ENCODE measurements at places on chromosomes 3 and 15.
A peak's percentile ranks its signal among the peaks of the same experiment; 100 is the strongest.

DNA sequence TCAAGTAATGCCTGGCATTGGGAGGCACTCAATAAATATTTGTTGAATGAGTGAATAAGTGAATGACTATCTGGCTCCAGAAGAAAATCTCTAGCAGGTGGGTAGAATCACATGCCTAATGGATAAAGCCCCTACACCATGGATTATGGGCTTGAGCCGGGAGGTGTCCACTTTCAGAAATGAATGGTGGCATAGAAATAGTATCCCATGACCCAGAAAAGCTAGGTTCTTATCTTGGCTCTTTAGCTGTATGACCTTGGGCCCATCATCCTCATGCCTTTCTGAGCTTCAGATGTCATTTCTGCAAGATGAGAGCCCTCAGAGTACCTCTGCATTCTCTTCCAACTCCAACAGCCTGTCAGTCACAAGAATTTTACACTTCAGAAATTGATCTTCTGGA is 37.3 kb upstream of the TNIK start:
- DNase-seq: no peak

DNA sequence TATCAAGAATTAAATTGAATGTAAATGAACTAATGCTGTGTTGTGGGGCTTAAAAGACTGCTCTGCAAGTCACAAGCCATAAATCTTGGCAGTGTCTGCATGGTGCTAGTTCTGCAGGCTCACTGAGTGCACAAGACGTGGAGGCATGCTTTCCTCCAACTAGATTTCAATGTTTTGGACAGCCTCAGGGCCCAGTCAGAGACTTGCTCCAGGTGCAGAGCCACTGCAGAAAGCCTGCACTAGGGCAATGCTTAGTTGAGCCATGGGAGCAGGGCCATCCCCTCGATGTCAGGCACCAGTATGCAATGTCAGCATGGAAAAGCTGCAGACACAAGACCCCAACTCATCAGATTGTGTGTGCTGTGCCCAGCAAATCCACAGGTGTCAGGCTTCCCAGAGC is 234.5 kb upstream of the CDIN1 start:
- no peak for DNase-seq

DNA sequence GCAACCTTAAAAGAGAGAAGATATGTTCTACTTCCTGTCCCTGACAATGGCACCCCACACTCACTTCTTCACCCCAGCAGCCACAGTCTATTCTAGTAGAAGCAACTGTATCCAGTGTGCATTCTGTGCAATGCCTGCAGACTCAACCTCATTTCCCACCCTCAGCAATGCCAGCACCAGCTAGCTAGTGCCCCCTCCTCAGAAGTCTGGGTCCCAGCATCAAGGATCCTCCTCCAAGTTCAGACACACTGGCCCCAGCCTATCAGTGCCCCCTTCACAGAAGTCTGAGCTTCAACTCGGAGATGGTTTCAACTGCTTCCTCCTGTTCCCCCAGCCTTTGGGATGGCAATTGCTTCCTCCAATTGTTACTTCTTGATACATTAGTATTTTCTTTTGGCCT is 268.3 kb downstream of the MEX3B start:
- DNase-seq: no peak

DNA sequence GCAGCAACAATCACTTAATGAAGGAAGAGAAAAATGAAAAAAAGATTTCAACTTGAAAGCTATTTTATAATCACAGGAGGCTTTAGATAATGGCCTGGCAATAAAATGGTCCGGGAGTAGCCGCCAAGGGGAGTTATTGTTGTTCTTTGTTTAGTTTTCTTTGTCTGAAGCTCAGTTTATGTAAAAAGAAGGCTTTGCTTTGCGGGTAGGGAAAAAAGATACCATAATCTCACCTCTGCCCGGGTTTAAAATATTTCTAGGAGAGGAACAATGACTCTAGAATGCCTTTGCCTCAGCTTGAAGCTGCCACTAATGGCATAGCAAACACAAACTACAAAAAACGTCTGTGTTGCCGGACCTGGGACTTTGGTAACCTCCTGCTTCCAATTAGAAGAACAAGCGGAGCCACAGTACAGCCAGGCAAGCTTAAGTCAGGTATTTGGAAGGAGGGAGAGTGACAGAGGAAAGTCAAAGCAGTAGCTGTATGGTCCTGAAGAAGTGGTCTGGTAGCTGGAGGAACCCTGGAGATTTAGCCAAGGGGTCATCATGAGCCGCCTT is 764.5 kb downstream of the TUSC7 start:
- no peak for DNase-seq

- DNase-seq: no peak
These were observed 210.0 kb upstream of the TRIM42 start for GRCh38 chr3:140467796-140468315.

GRCh38 chr3:15315003-15315402 is 17.4 kb downstream of the SH3BP5 start:
- no peak for DNase-seq

DNA sequence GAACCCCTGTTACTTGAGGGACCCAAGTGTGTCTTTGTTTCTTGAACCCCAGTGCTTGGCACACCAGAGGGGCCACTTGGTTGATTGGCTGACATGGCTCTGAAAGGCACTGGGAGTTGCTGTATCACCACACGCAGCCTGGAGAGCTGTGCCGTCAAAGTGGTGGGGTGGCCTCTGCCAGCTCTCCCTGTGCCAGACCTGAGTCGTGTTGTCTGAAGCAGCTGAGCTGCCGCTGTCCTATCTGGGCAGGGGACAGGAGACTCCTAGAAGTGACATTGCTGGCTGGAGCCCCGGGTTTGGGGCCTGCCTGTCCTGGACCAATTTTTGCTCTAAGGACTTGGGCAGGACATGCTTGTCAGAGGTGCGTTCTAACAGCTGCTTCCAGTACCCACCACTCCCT is 5.5 kb upstream of the SNX22 start:
- DNase-seq: no peak

GRCh38 chr3:146065573-146066006 is 95.4 kb downstream of the PLOD2 start:
- DNase-seq: no peak

DNA sequence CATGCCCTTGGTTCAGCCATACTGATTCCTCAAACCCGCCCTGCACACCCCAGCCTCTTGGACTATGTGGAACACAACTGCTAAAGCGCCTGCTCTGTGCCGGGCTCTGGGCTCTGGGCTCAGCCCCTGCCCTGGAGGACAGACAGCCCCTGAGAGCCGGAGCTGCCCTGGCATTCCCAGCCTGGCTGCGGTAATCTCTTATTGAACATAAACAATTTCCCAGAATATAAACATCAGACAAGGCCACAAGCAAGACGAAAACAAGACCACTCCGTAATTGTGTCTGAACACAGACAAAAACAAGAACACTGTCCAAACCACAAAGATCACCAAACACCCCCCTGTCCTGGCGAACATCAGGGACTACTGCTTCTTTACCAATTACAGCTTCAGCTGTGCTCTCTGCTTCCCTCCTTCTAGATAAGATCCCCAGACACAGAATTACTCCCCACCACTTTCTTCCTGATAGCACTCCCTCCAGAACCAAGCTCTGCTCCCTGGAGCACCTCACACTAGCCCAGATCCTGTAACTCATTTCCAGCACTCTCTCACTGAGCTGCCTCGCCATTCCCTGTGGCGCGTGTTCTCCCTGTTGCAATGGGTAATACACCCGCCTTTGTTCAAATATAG is 57.1 kb upstream of the TLE3 start:
- no peak for DNase-seq

- DNase-seq: no peak
These were observed 7.6 kb downstream of the KY start for GRCh38 chr3:134643150-134643675.

- DNase-seq: no peak
These were observed 929.5 kb upstream of the ALCAM start for GRCh38 chr3:104437131-104437750.

- no peak for DNase-seq
These were observed 25.6 kb downstream of the ACAN start for GRCh38 chr15:88828791-88829190.

DNA sequence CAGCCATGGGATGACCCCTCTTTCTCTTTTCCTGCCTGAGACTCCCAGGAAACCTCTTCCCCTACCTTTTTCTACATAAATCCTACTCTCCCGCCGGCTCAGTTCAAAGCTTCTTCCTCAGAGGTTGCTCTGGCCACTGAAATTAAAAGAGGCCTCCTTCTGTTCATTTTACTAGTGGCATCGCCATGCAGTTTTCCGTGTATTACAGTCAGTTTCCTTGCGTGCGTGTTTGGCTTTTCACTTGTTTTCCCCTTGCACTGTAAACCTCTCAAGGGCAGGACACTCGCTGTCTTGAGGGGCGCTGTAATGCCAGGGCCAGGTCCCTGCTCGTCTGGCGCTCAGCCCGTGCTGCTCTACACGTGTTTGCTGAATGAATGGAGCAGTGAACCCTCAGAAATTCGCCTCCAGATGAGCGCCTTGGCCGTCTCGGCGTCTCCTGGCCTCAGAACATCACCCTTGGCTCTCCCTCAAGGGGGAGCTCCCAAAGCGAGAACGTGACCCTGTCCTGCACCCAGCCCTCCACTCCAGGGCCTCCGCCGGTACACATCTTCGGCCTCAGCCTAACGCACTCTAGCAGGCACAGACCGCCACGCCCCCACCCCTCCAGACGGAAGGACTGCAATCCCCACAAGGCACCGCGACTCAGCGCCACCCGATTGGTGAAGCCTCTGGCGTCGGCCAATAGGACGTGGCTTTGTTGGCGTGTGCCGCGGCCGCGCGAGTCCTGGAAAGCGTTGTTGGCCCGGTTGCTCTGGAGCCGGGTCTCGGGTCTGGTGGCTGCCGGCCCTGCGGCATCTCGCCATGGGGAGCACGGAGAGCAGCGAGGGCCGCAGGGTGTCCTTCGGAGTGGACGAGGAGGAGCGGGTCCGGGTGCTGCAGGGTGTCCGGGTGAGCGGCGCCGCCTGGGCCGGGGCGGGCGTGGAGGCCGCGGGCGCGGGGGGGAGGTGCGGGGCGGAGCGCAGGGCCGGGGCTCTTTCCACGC is at the start of gene CHCHD6:
TSS of gene CHCHD6 (plus strand) at position 729 of the 982 bp plus-strand sequence. CDS start at position 802, 73 bp downstream.
- peak; percentile 93 for DNase-seq

- DNase-seq: no peak
These were observed 52.9 kb downstream of the PGBD4 start for GRCh38 chr15:34154725-34155204.

GRCh38 chr3:45499529-45499928 is 95.0 kb upstream of the LIMD1 start:
- no peak for DNase-seq

GRCh38 chr3:126456766-126457388 is 18.8 kb downstream of the ZXDC start:
- no peak for DNase-seq

- no peak for DNase-seq
These were observed 4.6 kb upstream of the SAMMSON start for GRCh38 chr3:69994919-69995318.

DNA sequence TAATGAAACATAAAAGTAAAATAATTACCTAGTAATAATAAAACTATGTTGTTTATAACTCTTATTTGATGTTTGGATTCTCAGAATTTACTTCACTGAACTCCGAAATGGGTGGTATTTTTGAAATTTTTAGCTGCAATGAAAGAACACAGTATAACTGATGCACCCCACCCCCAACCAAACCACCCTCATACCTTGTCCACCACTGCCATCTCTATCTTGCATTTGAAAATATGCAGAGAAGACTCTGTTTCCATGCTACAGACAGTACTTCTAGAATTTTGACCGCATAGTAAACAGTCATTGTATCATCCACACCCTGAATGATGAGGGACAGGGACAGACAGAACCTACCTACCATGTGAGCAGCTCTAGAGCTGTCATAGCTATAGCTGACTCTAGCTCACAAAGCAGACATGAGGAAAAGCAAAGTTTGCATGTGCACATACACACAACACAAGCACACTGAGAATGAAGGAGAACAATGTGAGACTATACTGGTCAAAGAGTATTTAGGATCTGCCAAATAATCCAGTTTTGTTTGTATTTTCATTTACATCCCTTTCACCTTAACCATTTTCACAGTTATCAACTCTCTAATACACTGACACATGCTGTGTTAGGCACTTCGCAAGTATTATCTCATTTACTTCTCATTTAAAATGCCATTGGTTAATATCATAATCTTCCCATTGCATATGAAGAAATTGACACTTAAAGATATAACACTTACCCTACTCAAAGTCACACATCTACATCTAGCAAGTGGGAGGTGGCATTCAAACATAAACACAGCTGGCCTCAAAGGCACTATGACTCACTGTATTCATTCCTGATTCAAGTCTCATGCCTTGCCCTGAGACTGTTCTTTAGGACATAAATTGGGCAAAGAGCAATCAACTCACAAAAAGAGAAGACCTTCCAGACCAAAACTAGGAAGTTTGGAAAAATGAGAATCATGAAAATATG is 1014.7 kb upstream of the CFAP20DC start:
- no peak for DNase-seq

- no peak for DNase-seq
These were observed 67.6 kb downstream of the IGF1R start for GRCh38 chr15:98715890-98716443.

DNA sequence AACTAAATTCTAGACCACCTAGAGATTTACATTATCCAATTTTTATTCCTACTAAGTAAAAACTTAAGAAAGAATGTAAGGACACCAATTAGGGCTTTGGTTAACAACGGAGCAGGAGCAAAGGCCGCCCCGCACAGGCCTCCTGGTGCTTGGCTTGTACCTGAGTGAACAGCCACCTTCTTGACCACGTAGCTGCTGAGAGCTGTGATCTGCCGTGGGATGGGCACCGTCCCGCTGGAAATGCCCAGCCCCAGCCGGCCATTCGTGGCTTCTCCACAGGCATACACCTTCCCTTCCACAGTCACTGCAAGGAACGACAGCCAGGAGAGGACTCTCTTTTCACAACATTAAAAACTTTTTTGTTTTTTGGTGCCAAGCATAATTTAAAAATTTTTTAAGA is 79.6 kb upstream of the OCA2 start:
- DNase-seq: no peak

GRCh38 chr15:69185706-69186105 is 25.3 kb downstream of the GLCE start:
- DNase-seq: no peak

- no peak for DNase-seq
These were observed 2.4 kb downstream of the KLHDC8B start for GRCh38 chr3:49173792-49174170.

GRCh38 chr3:149085828-149086231 is 503 bp downstream of the HLTF start:
- no peak for DNase-seq

- no peak for DNase-seq
These were observed 36.3 kb downstream of the UBE2E2 start for GRCh38 chr3:23239211-23240068.

All from stimulated activated CD4-positive, alpha-beta T cell treated with anti-CD3 and anti-CD28 coated beads, TNF-alpha, amount 100 ng/mL, for 4 hours (primary cell).